ENCODE measurements at places on chromosomes 13 and 19.
A peak's percentile ranks its signal among the peaks of the same experiment; 100 is the strongest.

DNA sequence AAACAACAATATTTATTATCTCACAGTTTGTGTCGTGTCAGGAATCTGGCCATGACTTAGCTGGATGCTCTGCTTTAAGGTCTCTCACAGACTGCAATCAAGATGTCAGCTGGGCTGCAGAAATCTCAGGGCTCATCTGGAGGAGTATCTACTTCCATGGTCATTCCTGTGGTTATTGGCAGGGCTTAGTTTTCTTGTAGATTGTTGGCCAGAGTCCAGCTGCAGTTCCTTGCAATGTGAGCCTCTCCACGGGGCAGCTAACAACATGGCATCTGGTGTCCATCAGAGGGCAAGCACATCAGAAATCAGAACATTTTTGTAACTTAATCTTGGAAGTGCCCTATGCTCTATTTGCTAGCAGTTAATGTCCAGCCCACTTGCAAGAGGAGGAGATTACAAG, 45.7 kb upstream of the TDRD3 start:
- no peak for DNase-seq

DNA sequence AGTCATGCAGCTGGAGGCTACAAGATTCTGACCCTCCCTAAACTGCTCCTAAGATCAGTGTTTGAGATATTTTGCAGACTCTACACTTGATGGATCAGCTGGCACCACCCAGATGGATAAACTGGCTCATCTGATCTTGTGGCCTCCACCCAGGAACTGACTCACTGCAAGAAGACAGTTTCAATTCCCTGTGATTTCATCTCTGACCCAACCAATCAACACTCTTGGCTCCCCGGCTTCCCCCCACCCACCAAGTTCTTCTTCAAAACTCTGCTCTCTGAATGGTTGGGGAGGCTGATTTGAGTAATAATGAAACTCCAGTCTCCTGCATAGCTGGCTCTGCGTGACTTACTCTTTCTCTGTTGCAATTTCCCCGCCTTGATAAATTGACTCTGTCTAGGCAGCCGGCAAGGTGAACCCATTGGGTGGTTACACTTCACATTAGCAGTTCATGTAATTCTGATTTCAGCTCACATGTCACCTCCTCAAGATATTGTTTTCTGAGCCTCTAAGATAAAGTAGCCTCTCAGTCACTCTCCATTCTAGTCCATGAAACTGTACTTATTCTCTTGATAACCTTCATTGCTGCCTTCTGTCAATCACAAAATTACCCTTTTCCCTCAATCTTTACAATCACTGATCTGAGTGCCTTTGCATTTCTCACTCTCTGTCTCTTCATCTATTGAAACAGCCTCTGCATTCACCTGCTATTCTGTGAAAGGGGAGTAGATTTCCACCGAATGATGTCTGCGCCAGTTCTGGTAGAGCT, 9.9 kb upstream of the FPR3 start:
- no peak for DNase-seq

DNA sequence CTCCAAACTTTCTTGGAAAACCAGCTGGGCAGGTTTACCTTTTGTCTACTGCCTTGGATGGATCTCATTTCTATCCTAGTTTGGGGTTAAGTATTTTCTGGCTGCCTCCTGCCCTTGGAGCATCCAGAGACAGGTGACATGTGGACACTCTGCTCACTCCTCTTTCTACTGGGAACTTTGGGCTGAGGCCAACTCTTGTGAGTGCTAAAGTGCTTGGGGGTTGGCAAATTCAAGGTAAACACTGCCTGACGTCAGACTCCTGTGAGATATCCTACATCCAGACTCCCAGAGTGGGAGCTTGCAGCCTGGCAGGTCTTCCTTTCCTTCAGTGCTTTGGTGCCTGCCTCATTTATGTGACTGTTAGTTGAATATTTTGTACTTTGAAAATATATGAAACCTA, 388.1 kb downstream of the KCNRG start:
- no peak for DNase-seq

DNA sequence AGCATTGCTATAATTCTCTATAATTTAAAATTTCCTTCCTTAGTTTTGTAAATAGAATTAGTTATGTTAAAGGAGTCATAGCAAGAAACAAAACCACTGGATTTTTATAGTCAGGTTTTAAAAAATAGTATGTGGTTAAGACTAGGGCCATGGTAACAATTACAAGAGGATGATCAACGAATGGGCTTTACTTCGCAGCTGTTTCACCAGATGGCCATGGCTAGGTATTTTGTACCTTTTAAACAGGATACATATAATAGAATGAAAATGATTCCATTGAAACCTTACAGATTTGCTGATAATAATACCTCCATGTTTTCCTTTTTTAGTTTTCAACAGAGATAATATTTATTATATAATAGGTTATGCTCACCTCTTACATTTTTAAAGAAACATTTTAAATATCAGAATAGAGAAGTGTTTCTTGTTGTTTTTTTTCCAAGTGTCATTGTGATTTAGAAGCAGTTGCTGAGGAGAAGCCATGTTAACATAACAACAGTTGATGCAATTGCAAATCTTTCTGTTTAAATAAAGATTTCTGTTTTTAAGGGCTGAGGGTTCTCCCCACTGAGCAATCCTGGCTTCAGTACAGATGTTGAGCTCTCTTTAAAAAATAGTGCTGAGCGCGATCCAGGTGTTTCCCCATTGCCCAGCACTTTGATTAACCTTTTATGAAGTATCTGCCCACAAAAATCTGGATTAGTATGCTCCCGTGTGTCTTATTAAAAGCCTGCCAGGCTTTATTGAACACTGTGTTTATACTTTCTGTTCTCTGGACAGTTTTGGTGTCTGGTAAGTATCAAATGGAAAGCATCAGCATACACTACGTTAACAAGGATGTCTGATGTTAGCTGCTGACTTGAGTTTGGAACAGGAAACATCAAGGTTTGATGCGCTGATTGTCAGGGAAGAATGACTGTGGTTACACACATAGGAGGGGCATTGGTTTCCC, 205.3 kb downstream of the HS6ST3 start:
- DNase-seq, result no peak

- DNase-seq, result peak; percentile 51
Measured at GRCh38 chr13:94708031-94708859, 4.1 kb downstream of the SOX21 start.

DNA sequence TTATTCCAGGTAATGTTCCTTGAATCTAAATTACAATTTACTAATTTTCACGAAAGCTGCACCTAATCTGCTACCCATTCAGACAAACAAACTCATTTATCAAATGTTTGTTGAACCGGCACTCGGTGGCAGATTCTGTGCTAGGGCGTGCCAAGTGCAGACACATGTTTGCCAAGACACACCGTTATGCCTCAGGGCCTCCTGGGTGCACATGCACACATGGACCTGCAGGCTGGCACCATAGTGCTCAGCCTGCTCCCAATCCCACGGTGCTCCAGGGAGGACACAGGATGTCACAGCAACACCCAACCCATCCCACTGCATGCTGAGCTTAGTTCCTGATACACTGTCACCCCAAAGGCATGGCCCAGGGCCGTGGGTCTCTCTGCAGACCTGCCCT, 7.7 kb downstream of the SCGB2B2 start:
- no peak for DNase-seq
